ENCODE measurements at places on chromosomes 11 and 22.

- no peak for DNase-seq
These were observed 90.3 kb downstream of the TMPRSS5 start for GRCh38 chr11:113615773-113616172.

GRCh38 chr11:34957606-34958005, 41.2 kb downstream of the PDHX start:
- DNase-seq, result no peak

DNA sequence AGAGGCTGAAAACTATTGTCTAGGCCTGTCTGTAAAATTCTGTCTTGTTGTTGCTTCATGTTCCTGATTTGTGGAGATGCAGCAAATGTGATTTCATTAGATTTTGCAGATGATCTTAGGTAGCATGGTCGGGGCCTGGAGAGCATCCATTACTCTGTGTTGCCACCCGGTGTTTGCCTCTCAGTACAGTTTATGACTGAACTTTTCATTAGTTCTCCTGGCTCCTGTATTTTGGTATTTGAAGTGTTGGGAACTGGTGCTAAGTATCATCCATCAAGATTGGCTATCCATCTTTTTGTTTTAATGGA, 7.7 kb downstream of the YWHAH start:
- no peak for DNase-seq

GRCh38 chr11:128467041-128467440, 120.3 kb downstream of the ETS1 start:
- no peak for DNase-seq

DNA sequence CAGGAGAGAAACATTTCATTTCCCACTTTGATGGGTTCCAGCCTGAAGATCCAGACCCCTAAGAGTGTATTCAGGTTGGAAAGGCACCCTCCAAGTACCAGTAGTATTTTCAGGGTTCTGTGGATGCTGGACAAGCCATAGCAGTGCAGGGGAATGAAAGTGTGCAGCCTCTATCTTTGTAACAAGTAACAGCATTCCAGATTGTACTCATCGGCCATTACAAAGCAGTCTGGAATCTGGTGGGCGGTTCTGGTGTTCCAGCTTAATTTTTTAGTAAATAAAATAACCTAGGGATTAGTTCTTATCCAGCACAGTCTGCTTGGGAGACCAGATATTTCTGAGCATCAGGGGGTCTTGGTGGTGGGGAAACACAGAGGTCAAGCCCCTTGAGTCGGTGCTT, 22.6 kb downstream of the APLNR start:
- no peak for DNase-seq

GRCh38 chr22:23478175-23478574, 101.9 kb downstream of the IGLL1 start:
- no peak for DNase-seq

DNA sequence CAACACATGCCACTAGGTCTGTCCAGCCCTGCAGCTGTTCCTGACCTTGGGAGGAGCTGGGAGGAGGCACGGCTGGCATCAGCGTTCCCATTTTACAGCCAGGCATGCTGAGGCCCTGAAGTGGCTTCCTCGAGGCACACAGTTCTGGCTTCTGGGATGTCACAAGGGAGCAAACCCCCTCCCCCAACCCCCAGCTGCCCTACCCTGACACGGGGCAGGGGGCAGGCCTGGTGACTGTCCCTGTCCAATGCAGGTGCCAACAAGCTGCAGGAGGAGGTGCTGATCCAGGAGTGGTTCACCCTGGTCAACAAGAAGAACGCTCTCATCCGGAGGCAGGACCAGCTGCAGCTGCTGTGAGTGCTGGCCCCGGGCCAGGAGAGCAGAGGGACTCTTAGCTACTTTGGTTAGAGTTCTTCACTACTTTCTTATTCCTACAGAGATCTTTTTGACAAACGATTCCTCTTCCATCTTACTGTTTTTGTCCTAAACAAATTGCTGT, 5.3 kb downstream of the KCNK7 start:
- no peak for DNase-seq

GRCh38 chr11:14248580-14248981, 110.4 kb downstream of the RRAS2 start:
- no peak for DNase-seq

- no peak for DNase-seq
These were observed 11.8 kb downstream of the C11orf87 start for GRCh38 chr11:109433753-109434256.

DNA sequence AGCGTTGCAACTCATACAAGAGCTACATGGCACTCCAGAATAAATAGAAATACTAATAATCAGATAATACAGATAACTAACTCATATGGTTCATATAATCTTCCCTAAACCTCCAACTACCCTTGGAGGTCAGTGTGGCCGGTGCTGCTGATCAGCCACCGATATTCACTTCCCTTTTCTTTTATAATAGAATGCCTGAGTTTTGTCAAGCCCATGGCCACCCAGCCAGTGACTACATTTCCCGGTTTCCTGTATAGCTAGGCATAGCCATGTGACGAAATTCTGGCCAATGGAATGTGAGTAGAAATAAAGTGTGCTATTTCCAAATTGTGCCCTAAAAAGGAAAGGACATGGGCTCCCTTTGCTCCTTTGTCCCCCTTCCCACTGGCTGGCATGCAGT, 5.9 kb upstream of the CAT start:
- no peak for DNase-seq

DNA sequence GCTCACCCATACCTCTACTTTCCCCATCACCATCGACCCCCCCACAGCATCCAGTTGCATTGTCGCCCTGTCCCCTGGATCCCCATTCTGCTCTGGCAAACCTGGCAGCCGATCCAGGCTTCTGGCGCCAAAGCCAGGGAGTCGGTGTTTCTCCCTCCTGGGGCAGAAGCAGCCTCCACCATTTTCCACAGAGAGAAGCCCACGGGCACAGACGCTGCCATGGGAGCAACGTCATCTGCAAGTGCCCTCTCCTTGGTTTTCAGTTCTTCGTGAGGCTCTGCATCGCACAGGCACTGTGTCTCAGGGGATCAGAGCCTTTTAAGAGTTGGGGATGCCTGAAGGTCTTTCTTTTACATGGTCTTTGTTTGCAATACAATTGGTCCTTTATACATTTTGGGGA, 2.3 kb downstream of the YPEL4 start:
- no peak for DNase-seq

All from NCI-H2081 treated with DMSO at 0.1 percent for 48 hours (cell line).